ENCODE measurements at places on chromosomes 6 and 20.

- no peak for DNase-seq
Measured at GRCh38 chr6:144144996-144145395, 5.3 kb upstream of the STX11 start.

DNA sequence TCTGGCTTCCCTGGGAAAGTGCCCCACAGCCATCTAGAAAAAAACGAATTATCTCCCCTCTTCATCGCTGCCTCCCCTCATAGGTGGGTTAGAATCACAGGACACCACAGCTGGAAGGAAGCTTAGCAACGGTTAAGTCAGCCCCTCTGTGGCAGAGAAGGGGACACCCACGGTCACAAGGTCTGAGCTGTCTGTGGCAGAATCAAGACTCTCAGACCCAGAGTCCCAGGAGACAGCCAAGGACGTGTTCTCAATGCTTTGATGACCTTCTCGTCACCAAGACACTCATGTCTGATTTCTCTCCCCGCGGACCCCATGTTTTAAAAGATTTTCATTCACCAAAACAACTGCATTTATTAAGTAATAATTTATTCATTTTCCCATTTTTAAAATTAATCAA lies 221.5 kb downstream of the NRN1 start:
- DNase-seq, result no peak

- DNase-seq, result no peak
Measured at GRCh38 chr20:41748051-41748450, 129.9 kb upstream of the CHD6 start.

- DNase-seq, result no peak
Measured at GRCh38 chr6:82492134-82492533, 128.5 kb downstream of the TPBG start.

- DNase-seq, result no peak
Measured at GRCh38 chr6:77468939-77469338, 5.6 kb upstream of the HTR1B start.

- no peak for DNase-seq
Measured at GRCh38 chr20:23058240-23058639, 8.8 kb upstream of the THBD start.

DNA sequence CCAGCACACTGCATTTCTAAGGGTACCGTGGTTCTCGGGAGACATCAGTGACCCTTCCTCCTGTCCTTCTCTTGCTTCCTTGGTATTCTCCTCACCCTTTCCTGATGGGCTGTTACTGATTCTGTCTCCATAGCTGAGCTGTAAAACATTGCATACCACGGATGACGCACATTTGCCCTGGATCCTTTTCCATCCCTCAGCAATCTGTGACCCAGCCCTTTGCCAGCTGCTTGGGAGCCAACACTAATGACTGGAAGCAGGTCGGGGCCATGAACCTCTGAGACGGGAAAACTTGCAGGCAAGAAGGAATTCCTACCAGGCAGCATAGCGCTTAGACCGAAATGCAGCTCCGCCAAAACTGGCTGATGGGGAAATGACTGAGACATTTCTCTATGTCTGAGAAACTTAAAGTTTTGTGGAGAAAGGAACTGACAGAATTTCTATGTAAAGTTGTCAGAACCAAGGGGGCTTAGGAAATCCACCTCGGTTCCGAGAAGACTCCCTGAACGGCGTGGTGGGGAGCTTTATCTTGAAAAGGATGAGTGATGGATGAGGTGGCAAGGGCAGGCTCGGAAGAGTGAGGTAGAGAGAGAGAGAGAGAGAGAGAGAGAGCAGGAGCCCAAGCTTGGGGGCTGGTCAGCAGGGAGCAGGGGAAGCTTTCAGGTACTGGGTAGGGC lies 19.2 kb downstream of the TUBB2B start:
- DNase-seq, result no peak

DNA sequence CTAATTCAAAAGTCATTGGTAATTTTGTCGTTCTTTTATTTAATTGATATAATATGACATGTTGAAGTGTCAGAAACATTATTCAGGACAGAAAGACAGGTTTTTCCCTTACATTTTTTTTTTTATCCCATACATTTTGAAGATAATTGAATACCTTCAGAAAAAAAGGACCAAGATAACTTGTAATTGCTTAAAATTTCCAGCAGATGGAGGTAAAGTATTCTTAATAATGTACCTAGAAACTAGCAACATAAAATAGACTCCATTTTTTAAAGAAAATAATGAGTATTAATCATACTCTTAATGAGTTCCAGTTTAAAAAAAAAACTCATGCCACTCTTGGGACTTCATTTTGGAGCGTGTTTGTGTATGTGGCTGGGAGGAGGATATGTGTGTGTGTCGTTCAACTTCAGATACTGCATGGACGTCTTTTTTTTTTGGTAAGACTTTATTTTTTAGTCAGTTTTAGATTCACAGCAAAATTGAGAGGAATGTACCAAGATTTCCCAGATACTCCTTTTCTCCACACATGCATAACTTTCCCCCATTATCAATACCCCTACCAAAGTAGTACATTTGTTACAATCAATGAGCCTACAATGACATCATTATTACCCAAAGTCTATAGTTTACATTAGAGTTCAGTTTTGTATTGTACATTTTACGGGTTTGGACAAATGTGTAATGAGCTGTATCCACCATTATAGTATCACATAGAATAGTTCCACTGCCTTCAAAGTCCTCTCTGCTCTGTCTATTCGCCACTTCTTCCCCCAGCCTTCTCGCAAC lies 79.4 kb downstream of the ROS1 start:
- DNase-seq, result no peak

DNA sequence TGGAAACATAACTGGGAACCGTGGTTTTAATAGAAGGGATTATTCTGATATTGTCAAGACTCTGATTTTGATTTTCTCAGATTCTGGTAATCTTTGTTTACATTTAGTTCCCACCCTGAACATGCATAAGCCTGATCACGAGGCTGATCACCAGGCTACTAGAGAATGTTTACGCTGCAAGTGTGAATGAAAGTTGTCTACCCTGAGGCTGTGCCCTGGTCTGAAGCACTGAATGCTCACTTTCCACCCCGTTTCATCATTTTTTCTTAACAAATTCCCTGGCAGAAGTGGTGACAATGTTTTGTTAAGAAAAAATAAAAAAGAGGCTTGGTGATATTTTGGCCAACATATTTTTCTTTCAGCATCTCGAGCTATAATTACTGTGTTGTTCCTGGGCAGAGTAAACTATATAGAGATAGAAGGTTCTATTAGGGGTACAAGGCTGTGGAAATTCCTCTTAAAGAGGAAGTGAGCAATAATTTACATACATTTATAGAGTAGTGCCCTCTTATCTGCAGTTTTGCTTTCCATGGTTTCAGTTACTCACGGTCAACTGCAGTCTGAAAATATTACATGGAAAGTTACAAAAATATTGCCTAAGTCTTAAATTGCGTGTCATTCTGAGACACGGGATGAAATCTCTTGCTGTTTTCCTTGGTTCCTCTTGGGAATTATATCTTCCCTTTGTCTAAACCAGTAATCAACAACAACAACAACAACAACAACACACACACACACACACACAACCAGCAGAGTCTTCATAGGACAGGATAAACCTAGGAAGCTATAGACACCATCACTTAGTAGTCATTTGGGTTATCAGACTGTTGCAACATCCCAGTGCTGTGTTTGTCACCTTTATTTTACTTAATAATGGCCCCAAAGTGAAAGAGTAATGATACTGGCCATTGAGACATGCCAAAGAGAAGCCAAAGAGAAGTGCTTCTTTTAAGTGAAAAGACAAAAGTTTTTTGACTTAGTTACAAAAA lies 566.6 kb upstream of the CITED2 start:
- DNase-seq, result no peak

DNA sequence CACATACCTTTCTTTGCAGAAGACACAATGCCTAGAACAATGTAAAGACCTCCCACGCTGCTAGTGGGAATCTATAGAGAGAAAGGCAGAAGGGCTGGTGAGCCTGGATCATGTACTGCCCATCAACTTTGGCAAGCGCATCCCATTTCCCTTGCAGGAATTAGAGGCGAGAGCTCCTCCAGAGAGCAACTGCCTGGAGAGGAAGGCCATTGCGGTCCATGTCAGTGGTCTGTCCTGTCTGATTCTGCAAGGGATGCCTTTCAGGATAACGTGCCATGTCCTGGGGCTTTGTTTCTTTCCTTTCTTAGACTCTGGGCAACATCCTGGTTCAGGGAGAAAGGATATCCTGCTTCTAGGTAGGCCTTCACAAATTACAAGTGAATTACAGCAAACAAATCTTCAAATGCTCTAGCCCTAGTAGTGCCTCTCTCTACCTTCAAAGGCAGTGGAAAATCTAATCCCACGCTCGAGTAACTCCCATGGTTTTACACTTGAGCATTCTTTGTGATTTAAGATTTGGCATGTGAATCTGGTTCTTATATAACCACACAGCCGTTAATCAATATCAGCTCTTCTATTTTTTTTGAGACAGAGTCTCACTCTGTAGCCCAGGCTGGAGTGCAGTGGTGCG lies 38.5 kb downstream of the GCNT2 start:
- no peak for DNase-seq

DNA sequence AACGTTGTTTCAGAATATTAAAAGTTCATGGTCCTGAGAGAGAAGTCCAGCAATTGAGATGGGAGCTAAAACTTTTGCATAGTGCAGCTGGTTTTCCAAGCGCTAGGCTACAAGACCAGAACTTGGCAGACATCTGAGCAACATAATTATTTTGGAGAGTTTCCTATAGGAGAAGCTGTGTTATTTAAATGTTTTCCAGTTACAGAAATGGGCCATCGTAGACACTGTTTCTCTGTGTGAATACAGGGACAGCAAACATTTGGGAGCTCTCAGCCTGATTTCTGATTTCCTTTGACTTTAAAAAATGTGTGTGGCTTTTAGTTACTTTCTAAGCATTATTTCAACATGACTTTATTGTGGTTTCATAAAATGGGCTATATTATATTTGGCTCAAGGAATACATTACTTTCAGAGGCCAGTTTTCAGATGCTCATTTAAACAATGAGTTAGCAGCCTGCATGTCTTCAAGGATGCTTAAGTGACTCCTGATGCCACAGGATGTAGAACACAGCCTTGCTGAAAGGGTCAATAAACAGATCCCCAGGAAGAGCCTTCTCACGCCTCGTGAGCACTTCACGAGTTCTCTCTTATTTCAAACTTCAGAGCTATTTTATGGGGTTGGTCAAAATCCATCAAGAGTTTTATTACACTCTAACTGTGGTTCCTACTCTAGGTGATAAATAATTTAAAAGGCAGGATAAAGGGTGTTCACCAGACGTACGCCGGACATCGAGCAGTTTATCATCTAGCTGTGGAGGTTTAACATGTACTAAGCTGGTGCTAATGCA lies 193.8 kb downstream of the SMOC2 start:
- no peak for DNase-seq

GRCh38 chr6:38234934-38235682 lies 404.6 kb downstream of the BTBD9 start:
- no peak for DNase-seq

- DNase-seq, result no peak
Measured at GRCh38 chr6:15449011-15449410, 203.1 kb downstream of the JARID2 start.

DNA sequence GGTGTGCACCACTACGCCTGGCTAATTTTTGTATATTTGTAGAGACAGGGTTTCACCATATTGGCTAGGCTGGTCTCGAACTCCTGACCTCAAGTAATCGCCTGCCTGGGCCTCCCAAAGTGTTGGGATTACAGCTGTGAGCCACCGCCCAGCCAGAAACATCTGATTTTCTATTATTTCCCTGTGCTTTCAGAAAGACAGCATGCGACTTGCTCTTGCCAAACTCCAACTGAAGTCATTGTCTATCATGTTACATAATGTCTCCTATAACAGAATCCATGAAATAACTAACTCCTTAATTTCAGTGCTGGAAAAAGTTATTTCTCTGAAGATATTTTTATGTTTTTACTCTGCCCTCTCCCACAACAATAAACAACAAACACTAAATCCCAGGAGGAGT lies 8.5 kb downstream of the RMND1 start:
- DNase-seq, result no peak

DNA sequence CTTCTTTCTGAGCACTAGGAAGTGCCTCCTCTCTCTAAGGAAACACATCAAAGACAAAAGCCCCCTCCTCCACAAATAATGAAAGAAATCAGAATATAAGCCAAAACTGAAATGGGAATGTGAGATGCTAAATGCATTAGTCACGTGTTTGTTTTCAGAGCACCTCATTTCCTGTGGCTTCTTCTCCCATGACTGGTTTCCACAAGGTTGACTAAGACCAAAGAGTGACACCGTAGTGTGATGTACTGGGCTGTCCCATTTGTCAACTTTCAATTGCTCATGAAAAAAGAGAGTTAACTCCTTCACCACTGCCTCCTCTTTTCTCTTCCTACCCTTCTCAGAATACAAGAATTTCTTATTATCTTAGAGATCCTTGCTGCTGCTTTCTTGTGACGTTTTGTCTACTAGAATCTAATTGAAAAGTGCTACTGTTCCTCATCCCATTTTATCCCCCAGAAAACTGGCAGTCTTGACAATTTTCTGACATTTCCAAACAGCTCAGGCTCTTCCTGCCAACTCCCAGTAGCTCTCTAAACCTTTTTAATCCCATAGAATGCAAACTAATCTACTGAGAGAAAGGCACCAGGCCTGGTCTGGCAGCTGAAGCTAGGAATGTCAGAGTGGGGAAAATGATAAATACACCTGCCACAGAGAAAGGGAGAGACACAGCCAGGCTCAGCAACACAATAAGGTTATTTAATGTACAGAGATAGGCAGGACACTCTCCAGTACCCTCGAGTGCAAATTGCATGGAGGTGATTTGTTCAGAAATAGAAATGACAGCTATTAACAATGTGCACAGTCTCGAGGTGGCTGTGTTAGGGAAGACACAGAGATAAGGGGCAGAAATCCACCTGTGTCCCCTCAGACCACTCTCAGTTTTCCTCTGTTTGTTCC lies 671.7 kb upstream of the NRSN1 start:
- DNase-seq, result peak; percentile 30

- DNase-seq, result no peak
Measured at GRCh38 chr6:148086843-148087242, 255.8 kb upstream of the SASH1 start.

- no peak for DNase-seq
Measured at GRCh38 chr6:5670811-5671561, 335.7 kb downstream of the NRN1 start.

DNA sequence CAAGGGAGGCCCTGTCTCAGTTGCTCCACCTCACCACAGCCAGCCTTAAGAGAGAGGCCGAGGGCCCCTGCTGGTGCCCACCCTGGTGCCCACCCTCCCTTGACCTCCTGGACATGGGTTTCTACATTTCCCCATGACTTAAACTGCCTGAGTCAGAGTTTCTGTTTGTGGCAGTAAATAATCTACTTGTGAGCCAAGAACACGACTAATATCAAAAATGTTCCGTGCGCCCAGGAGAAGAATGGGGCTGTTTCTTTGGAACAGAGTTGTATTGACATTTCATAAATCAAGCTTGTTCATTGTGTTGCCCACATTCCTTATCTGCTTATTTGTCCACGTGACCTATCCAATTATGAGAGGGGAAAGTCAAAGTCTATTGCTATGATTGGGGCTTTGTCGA lies 143.5 kb downstream of the ANKRD60 start:
- DNase-seq, result no peak

DNA sequence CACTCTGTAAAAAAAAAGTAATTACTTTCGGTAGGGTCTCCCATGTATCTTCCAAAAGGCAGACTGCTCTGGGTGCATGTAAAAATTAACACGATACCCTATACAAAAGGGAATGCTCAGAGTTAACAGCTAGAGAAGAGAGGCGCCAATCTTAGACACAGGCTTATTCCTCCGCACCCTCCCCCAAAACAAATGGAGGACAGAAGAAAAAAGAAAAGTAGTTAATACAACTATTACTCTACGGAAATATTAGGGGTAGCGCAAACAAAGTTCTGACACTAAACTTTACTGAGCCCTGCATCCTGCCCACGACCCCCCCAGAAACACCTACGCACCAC lies 331 bp upstream of the UFL1 start:
- DNase-seq, result no peak

GRCh38 chr6:21053612-21054011 lies 519.4 kb downstream of the CDKAL1 start:
- no peak for DNase-seq

Measured in urothelium cell line (cell line).